NCI-H2081 (cell line): ENCODE measurements at places on chromosomes 2 and 18.

DNA sequence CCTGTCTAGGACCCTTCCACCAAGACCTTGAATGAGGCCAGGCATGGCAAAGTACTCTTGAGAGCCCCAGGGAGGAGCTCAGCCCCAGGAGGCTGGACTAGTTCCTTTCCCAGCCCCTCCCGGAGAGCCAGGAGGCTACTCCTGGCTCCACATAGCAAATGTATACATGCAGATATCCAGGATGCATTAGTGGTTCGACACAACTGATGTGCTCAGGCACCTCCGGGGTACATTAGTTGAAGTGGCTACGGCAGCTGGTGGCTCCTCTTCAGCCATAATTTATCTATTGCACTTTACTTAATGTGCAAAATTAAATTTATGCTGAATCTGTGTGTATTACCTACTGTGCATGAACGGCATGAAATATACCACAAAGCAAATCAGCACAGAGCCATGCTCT, 182.8 kb upstream of the MEIS1 start:
- DNase-seq = no peak

GRCh38 chr2:224378701-224379097, 23.2 kb downstream of the FAM124B start:
- DNase-seq = no peak

GRCh38 chr2:230226051-230226551, 565 bp downstream of the SP140 start:
- no peak for DNase-seq

DNA sequence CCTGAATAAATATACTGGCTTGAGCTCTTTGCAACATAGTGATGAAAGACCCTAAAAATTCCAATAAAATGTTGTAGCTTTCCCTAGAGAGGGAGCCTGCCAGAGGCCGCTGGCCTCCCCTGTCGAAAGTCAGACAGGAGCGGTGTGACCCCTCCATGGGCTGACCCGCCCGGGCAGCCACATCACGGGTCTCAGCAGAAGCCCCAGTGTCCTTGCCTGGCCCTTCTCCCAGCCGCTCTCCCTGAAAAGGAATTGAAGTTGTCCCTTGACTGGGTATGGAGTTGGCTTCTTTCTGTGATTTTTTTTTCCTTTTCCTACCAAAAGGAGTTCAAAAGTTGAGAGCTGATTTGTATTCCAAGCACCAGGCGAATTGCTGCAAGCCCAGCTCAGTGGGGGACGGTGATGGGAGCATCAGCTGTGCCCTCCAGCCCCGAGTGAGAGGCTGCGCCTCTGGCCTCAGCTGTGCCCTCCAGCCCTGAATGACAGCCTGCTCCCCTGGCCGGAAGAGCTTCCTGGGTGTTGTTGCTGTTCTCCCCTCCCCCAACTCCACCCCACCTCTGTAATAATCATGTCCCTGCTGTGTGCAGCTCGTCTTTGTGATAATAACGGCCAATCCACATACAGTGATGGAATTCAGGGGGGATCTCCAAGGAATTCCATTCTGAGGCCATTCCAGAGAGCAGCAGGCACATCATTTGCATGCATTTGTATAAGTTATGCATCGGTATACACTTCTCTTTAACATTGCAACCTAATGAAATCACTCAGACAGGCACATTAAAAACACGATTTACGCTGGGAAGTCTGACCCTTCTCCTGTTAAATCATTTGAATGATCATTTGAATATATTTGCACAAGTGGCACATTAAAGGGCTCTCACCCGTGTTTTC, 501.0 kb downstream of the EIPR1 start:
- no peak for DNase-seq

DNA sequence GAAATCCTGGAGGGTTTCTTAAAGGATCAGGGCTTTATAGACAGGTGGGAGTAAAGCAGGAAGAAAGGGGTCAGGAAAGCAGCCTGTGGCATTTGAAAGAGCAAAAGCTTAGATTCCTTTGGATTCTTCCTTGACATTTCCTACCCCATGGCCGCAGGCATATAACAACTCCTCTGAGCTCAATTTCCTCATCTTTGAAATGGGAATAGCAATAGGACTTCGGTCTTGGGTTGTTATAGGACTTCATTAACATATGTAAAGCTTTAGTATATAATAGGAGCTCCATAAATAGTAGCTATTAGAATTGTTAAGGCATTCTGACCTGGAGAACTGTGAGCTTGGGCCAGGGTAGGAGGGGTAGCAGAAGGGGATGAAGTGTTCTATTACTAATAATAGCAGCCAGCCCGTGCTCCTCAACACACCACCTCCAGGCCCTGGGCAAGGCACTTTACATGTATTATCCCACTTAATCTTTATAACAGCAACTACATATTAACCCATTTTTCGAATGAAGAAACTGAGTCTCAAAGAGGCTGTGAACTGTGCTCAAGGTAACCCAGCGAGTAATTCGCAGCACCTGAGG, 10.6 kb downstream of the ZFP36L2 start:
- no peak for DNase-seq

GRCh38 chr18:74595431-74595830, 2.2 kb upstream of the ZNF407 start:
- DNase-seq = no peak

- DNase-seq = peak; percentile 55
These were observed 871 bp upstream of the ALS2 start for GRCh38 chr2:201781557-201782051.

- DNase-seq = no peak
These were observed 68.4 kb upstream of the TMEM178A start for GRCh38 chr2:39597314-39597713.

GRCh38 chr2:133867166-133867565, 298.9 kb upstream of the NCKAP5 start:
- no peak for DNase-seq

DNA sequence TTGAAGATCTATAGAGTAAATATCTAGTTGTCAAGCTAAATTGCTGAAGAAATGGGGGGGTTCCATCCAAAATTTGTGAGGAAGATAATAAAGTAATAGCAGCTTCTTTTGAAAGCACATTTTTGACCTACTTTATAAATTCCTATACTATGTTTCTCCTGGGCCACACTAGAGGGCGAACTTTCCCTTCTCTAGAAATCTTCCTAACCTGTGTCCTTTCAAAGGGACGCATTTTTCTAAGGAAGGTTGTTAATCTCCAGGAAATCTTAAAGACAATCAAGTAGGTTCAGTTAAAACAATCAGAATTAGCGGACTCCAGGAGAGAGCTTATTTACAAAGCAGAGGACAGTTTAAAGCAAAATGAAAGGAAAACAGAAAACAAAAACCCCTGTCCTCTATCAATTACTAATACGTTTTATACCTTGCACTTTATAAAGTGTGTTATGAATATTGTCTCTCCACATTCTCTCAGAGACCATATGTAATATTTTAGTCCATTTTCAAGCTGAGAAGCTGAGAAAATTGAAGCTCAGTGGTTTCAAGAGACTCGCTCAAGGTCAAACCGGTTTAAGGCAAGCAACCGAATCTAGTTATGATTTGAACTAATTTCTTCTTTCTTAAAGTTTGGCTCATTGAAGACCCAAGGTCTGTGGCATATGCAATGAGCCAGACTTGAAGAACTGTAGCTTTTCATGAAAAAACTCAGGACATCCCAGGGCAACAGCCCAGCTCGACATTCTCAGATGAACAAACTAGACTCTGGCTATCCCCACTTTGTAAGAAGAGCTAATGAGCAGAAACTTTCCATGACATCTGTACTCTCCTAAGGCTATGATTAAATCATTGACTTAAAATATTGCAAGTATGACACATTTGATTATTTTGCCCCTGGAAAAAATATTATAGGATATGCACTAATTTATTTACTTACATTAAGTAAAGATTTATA, 273.6 kb downstream of the PAX3 start:
- DNase-seq = peak; percentile 57
